Vagina (tissue), 2 donors: ENCODE measurements at places on chromosomes 6 and 20.
A peak's percentile ranks its signal among the peaks of the same experiment; 100 is the strongest.

DNA sequence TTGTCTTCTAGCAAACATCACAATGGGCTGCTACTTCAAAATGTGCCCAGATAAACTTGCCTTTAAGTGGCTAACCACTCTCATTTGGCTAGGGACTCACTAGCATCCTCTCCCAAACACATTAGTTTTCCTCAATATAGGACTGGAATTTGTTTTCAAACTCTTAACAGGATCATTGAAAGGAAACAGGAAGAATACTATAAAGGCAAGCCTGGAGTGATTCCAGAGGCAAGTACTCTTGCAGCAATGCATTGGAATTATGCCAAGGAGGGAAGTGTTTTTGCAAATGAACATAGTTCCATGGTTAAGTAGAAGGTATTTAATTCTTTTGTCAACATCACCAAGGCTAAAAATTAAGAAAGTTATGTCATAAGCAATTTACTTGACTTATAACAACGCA lies 12.2 kb downstream of the EPHA7 start:
- H3K27ac ChIP-seq: no peak overlapping the region
- no peaks in the 10 kb centered on the region for H3K4me1 ChIP-seq
- no peak overlapping the region for H3K4me3 ChIP-seq
- H3K36me3 ChIP-seq: no peaks in the 10 kb centered on the region
- no peak for DNase-seq
- H3K27me3 ChIP-seq: no peaks in the 10 kb centered on the region

GRCh38 chr6:94190030-94190429 lies 770.7 kb upstream of the EPHA7 start:
- no peaks in the 10 kb centered on the region for H3K36me3 ChIP-seq
- no peak for DNase-seq
- no peak overlapping the region for H3K27ac ChIP-seq
- no peak overlapping the region for H3K4me3 ChIP-seq

- peaks cover 22% of the 10 kb centered on the region for H3K4me1 ChIP-seq
- H3K27ac ChIP-seq: no peak overlapping the region
- no peaks in the 10 kb centered on the region for H3K27me3 ChIP-seq
- no peaks in the 10 kb centered on the region for H3K36me3 ChIP-seq
- H3K4me3 ChIP-seq: no peak overlapping the region
These were observed 107.8 kb downstream of the SMLR1 start for GRCh38 chr6:130934848-130935585.

- no peak for DNase-seq
- no peaks in the 10 kb centered on the region for H3K36me3 ChIP-seq
- peaks cover 51% of the 10 kb centered on the region for H3K4me1 ChIP-seq
- no peaks in the 10 kb centered on the region for H3K27me3 ChIP-seq
- H3K4me3 ChIP-seq: peak overlapping the region; percentile 28
These were observed 50.1 kb downstream of the NFATC2 start for GRCh38 chr20:51492167-51493092.

DNA sequence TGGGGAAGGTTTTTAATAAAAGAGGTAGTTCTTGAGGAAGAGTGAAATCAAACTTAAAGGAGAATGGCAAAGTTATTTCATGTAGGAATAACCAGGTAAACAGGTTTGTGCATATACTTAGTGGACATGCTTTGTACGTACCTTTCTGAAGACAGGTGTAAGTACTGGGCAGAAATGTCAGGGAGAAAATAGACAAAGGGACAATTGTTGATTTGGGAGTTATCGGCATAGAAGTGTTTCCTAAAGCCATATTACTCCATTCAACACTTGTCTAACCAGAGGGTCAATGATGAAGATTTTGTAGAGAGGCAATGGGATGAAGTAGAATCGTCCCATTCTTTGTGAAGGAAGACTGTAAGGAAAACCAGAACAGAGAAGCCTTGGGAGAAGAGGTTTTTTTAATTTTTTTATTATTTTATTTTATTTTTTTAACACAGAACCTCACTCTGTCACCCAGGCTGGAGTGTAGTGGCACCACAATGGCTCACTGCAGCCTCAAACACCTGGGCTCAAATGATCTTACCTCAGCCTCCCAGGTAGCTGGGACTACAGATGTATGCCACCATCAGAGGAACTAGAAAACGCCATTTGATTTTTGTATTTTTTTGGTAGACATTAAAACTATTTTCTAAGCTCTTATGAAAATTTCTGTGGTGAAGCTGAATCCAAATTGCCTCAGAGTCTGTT lies 18.0 kb downstream of the SMAP1 start:
- no peak overlapping the region for H3K27ac ChIP-seq
- no peaks in the 10 kb centered on the region for H3K36me3 ChIP-seq
- DNase-seq: no peak
- H3K4me1 ChIP-seq: peaks cover 15% of the 10 kb centered on the region
- no peaks in the 10 kb centered on the region for H3K27me3 ChIP-seq

DNA sequence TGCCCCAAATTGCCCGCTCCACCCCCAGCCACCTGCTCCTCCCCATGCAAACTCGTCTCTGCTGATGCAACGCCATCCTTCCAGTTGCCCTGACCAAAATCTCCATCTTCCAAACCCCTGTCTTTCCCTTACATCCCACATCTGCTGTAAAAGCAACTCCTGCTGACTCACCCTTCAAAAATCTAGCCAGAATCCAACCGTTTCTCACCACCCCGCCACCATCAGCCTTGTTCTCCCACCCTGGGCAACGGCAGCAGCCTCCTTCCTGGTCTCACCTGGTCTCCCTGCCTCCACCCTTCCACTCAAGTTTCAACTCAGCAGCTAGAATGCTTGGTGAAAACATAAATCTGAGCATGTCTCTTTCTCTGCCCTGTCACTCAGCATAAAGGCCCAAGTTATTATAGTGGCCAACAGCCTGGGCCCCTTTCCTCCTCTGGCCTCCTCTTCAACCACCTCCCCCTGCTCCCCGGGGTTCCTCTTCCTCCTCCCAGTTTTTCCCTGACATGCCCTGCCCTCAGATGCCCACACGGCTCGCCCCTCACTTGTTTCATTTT lies 7.2 kb upstream of the SYNJ2 start:
- H3K36me3 ChIP-seq: no peaks in the 10 kb centered on the region
- no peaks in the 10 kb centered on the region for H3K27me3 ChIP-seq
- H3K27ac ChIP-seq: no peak overlapping the region

DNA sequence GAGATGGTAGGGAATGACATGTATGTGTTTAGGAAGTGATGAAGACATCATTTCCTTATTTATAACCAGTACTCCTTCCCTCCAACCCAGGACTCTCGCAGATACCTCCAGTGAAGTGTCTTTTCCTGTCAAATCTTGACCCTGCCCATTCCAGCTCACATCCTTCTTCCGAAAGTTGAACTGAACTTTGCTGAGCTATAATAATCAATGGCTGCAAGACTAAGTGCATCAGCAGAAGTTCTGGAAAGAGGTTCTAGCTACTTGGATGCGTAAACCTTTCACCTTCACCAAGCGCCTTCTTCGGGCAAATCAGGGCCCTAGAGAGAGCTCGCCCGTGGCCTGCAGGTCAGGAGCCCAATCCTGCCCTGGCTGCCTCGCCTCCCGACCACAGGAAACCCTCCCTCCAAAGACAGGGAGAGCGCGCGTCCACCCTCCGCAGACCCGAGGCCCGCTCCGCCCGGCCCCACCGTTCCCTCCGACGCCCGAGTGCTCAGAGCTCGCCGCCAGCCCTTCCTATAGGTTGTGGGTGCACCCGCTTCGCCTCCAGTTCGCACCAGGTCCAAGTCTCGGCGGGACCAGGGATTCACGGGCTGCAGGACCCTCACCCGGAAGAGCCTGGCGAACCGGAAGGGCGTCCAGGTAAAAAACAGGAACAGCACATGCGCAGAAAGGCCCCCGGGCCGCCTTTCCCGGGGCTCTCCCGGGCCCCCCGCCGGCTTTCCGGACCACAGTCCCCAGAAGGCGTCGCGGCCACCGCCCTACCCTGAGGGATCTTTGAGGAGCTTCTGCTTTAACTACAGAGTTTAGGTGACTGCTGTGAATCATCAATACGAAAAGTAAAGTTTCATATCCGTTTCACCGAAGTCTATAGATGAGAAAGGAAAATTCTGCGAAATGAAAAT lies at the start of gene ZNF334:
Gene ZNF334, minus strand, starts transcription at position 617 of the 902 bp plus-strand sequence. CDS start 1,457 bp downstream, outside the sequence.
- no peak for DNase-seq
- peak within 1 kb of the TSS; percentile 71 for H3K4me3 ChIP-seq
- H3K27ac ChIP-seq: peak within 1 kb of the TSS; percentile 51

- H3K27ac ChIP-seq: no peak overlapping the region
- no peak overlapping the region for H3K4me3 ChIP-seq
- no peak for DNase-seq
- H3K36me3 ChIP-seq: no peaks in the 10 kb centered on the region
- no peaks in the 10 kb centered on the region for H3K27me3 ChIP-seq
These were observed 509.0 kb downstream of the CD83 start for GRCh38 chr6:14626556-14626955.

GRCh38 chr6:143441680-143442545 lies 8.6 kb downstream of the ADAT2 start:
- H3K4me3 ChIP-seq: no peak overlapping the region
- H3K4me1 ChIP-seq: no peaks in the 10 kb centered on the region
- no peaks in the 10 kb centered on the region for H3K27me3 ChIP-seq
- no peak overlapping the region for H3K27ac ChIP-seq
- DNase-seq: no peak
